ENCODE measurements at places on chromosomes 6 and 20.
A peak's percentile ranks its signal among the peaks of the same experiment; 100 is the strongest.

GRCh38 chr6:24752917-24753492 lies 21.7 kb upstream of the GMNN start:
- no peak for DNase-seq

DNA sequence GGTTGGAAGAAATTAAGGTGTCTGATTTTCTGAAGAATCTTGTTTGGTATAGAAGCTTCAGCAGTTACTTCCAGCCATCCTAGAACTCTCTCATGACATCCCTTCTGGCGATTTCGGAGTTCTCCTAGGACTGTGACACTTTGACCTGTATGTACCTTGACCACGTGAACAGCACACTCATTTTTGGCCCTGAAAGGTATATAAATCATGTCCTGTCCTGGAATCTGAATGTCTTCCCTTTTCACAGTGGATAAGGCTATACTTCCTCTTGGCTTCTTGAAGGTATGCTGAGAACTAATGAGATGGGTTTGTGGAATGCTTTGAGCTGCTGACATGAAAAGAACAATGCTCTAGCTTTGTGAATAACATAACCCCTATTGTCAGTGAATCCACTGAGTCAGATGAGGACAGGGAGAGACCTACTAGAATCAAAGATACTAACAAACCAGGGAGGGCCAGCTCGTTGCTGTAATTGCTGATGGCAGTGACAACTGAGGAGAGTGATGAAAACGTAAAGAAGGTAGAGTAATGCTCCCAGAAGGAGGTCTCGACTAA lies 6.0 kb upstream of the ZDHHC14 start:
- no peak for DNase-seq

- no peak for DNase-seq
These were observed 40.4 kb upstream of the ARHGAP18 start for GRCh38 chr6:129750360-129750759.

GRCh38 chr20:34578025-34578424 lies 19.5 kb downstream of the MAP1LC3A start:
- no peak for DNase-seq

DNA sequence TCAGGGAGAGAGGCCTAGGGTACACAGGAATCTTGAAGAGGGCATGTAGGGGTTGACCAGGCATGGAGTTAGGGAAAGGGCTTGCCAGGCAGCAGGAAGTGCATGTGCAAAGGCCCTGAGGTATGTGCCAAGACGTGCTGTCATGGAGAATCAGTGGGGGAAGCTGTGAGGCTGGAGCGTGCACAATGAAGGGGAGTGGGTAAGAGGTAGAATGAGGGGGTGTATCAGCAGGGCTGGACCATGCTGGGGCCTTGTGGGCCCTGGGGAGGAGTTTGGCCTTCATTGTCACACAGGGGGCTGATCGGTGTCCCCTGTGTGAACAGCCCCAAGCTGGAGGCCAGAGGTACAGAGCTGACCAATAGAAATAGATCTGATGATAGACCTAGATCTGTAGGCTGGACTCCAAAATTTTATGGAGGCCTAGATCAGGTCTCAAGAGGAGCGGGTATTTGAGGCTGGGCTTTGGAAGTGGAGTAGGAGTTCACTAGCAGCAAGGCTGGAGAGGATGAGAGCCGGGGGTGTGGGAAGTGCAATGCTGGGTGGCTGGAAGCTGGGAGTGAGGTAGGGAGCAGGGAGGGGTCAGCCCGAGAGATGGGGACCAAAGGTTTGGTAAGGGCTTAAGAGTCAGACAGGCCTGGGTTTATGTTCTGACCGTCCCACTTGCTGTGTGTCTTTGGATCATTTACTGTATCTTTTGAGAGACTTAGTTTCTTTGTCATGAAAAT lies 3.0 kb downstream of the SRC start:
- no peak for DNase-seq

DNA sequence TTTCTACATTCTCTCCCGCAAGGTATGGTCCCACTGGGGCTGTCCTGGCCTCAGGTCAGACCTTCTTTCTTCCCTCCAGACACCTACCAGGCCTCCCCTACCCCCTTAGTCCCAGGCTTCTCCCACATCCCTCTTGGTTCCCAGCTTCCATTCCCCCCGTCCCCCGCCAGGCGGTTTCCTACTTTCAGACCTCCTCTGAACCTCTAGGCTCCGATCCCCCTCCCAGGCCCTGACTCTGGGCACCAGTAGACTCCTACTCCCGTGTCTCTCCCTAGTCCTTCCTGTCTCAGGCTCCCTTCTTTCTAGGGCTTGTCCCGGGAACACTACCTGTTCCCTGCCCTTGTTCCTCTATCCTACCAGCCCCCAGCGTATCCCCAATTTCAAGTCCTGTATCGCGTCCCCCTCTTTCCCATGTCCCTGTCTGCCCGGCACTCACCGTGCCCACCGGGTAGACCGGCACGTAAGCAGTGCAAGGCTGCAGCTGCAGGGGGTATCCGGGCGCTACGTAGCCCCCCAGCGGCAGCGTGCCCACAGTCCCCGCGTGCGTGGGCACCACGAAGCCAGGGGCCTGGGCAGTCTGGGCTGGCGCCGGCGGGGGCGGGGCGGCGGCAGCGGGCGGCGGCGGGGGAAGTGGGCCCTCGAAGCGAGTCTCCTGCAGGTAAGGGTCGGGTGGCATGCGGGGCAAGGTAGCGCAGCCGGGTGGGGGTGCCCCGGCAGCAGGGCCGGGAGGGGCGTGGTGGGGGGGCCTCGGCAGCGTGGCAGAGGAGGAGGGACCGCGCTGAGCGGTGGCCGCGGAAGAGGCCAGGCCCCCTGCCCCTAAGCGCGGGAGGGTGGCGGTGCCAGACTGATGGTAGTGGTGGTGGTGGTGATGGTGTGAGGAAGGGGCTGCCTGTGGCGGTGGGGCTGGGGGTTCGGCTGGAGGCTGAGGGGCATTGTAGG lies 1.5 kb downstream of the PRRT1 start:
- no peak for DNase-seq

- DNase-seq: no peak
These were observed 55.8 kb upstream of the TAGAP start for GRCh38 chr6:159100395-159101182.

GRCh38 chr6:114452785-114453401 lies 110.1 kb upstream of the HS3ST5 start:
- no peak for DNase-seq

DNA sequence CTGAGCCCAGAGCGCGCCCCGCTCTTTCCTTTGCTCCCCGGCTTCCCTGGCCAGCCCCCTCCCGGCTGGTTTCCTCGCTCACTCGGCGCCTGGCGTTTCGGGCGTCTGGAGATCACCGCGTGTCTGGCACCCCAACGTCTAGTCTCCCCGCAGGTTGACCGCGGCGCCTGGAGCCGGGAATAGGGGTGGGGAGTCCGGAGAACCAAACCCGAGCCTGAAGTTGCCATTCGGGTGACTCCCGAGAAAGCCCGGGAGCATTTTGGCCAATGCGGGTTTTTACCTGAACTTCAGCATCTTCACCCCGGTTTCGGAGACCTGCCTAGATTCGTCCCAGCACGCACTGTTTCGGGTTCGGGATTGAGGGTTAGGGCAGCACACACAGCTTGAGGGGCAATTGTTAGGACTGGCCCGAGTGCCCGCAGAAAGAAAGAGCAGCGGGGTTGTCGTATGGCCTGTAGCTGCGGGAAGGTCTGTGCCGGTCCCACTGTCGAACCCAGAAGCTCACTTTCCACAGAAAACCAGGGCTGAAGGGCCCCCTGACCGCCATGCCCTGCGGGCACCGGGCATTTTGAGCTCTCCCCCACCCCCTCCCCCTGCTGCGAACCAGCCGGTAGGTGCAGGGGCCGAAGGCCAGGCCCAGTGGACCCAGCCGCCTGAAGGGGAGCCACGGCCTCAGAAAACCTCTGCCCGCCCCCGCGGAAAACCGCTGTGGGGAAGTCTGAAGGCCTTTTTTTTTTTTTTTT lies 2.1 kb downstream of the FOXP4 start:
- no peak for DNase-seq

DNA sequence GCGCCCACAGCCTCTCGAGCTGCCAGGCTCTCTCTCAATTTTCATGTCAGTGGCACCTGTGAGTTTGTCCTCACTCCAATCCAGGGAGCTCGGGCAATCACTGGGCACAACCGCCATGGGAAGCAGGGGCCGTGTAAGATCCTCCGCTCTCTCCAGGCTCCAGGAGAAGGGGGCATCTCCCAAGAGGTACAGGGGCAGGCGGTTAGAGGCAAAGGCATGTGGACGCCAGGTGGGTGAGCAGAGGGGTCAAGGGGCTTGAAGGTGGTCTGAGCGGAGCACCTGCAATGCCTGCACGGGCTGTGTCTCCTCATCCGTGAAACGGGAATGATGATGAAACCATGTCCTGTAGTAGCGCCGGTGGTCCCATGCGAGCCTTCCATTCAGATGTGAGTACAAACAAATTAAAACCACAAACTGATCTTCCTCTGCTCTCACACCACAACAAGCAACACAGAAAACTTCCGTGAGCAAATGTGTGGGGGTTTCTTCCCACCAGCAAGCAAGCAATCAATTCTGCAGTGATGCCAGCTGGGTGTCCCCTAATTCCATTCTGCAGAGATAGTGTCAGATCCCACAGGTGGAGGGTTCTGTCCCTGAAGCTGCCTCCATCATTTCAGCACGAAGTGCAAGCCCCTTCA lies 222.5 kb upstream of the PMEPA1 start:
- DNase-seq: no peak

- peak; percentile 48 for DNase-seq
These were observed 102.8 kb downstream of the SYCP2 start for GRCh38 chr20:59830665-59831023.

GRCh38 chr20:1711826-1712601 lies 54.4 kb upstream of the SIRPG start:
- no peak for DNase-seq

DNA sequence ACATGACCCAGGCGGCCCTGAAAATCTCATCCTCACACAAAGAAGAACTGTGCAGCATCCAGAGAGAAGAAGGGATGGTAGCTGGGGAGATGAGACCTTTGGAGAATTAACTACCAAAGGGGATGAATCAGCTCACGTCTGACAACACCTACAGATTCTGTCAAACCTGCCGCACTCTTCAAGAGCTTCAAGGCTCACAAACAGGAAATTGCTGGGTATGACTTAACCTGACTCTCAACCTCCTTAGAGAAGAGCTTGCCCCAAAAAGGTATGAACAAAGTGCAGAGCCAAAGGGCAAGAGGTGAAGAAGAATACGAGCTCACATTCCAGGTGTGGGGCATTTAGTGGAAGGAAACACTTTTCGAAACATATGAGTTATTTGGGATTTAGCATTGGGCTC lies 139.8 kb downstream of the BACH2 start:
- no peak for DNase-seq

GRCh38 chr6:12422848-12423247 lies 132.7 kb downstream of the EDN1 start:
- DNase-seq: no peak

- DNase-seq: no peak
These were observed 46.6 kb upstream of the CCN6 start for GRCh38 chr6:112007254-112007653.

All from NCI-H345 (cell line).